ENCODE measurements at places on chromosomes 16 and 17.

GRCh38 chr17:60902399-60902798 is 224.7 kb downstream of the BCAS3 start:
- no peak for DNase-seq

GRCh38 chr17:42310787-42311215 is 22.5 kb downstream of the STAT5A start:
- no peak for DNase-seq

GRCh38 chr17:57586196-57586740 is 158.8 kb downstream of the CCDC182 start:
- no peak for DNase-seq

DNA sequence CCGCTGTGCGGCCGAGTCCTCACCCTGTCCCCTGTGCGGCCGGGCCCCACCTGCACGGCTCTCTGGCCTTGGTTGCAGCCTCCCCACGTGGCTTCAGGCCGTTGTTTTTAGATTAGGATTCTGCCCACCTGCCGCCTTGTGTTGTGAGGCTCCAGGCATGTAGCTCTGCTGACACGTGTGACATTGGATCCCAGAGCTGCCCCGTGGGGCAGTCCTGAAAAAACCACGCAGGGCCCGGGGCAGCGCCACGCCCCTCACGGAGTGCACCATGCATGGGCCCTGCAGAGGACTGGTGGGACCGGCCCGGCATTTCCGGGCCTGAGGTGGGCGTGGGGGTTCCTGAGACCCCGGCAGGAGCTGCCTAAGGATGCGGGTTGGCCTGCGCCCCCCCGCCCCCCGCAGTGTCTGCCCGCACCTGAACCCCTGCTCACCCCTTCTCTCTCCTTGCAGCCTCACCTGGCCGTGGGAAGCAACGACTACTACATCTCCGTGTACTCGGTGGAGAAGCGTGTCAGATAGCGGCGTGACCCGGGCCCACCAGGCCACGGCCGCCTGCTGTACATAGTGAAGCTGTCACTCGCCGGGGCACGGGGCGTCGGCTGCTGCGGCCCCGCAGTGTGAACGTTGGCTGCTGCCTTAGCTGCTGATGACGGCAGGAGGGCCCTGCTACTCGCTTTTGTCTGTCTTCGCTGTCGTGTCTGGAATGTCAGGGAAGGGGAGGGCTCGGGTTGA is 27.7 kb upstream of the CHMP6 start:
- DNase-seq: no peak

- DNase-seq: no peak
Measured at GRCh38 chr17:4499431-4500190, 930 bp downstream of the SPNS2 start.

DNA sequence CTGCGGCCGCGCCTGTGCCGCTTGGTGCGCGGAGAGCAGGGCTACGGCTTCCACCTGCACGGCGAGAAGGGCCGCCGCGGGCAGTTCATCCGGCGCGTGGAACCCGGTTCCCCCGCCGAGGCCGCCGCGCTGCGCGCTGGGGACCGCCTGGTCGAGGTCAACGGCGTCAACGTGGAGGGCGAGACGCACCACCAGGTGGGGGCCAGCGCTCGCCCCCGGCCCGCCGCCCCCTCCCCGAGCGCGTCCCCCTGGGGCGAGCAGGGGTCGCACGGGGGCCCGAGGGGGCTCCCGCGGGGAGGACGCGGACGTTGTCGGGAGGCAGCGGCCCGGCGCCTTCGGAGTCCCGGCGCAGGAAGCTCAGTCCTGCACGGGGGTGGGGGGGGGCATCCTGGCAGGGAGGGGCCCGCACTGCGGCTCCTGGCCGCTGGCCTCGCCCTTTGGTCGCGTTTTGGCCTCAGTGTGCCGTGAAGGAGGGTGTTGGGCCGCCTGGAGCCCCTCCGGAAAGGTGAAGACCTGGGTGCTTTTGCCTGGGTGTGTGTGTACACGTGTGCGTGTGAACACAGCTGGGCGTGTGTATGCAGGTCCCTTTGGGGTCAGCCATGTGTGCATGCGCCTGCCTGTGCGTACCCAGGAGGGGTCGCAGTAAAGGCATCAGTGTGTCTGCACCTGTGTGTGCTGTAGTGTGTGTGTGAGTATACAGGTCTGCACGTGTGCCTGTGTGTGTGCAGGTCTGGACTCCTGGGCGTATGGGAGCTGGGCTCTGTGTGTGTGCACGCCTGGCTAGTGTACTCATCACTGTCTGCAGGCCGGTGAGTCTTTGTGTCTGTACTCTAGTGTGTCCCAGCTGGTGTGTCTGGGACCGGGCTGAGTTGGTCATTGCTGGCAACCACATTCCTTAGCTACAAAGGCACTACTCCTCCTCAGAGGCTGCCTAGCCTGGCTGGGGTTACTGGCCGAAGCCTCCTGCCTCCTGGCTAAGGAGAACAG is 615 bp downstream of the NHERF2 start:
- no peak for DNase-seq

DNA sequence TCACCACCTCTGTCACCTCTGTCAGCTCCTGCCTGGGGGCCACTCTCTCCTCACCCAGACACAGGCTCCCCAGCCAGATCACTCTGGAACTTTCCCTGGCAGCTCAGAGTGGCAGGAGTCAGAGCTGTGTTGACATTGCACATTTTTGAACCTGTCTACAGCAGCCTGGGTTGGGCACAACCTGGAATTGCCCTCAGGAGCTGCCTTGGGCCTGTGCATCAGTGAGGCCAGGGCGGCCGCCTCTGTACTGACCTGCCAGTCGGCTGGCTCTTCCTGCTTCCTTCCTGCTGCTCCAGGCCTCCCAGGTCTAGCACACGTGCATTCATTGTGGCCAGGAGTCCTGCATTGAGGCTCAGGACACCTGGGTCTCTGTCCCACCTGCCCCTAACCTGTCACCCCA is 14.2 kb upstream of the TMEM11 start:
- DNase-seq: no peak

DNA sequence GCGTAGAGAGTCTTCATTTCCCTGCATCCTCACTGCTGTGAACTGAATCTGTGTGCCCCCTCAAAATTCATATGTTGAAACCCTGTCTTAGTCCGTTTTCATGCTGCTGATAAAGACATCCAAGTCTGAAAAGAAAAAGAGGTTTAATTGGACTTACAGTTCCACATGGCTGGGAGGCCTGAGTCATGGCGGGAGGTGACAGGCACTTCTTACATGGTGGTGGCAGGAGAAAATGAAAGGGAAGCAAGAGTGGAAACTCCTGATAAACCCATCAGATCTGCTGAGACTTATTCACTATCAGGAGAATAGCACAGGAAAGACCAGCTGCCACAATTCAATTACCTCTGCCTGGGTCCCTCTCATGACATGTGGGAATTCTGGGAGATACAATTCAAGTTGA is 3.1 kb upstream of the CCDC42 start:
- DNase-seq: no peak

GRCh38 chr17:6430769-6431168 is 4.2 kb downstream of the AIPL1 start:
- no peak for DNase-seq

- DNase-seq: no peak
Measured at GRCh38 chr16:4648917-4649316, 24.3 kb downstream of the MGRN1 start.

- DNase-seq: no peak
Measured at GRCh38 chr17:4381690-4382671, 15.5 kb upstream of the UBE2G1 start.

DNA sequence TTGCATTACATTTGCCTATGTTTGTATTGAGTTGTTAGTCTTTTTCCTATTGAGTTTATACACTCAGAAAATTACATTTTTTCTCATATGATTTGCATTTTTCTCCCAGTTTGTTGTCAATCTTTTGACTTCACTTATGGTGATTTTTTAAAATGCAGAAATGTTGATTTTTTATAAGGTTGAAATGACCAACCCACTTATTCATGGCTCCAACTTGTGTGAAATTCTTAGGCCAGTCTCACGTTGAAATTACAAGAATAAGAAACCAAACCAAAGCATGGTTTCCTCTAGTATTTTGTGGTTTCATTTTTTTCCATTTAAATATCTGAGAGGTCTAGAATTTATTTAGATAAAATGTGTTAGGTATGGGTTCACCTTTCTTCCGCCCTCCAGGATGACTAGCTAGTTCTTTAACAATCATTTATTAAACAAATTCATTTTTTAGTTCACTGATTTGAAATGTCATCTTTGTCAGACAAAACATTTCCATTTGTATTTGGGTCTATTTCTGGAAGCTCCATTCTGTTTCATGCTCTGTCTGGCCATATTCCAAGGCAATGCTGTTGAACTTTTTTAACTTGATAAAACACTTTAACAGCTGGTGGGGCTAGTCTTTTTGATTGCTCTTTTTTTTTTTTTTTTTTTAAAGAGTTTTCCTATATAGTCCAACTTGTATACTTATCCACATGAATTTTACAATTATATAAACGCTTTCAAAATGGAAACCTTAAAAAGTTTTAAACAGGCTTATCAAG is 40.0 kb downstream of the FAM20A start:
- no peak for DNase-seq

GRCh38 chr17:76149214-76149613 is 8.2 kb upstream of the FOXJ1 start:
- no peak for DNase-seq

GRCh38 chr17:37884516-37884915 is 39.7 kb upstream of the TBC1D3K start:
- no peak for DNase-seq

- DNase-seq: no peak
Measured at GRCh38 chr16:76835339-76835738, 355.7 kb upstream of the MON1B start.

DNA sequence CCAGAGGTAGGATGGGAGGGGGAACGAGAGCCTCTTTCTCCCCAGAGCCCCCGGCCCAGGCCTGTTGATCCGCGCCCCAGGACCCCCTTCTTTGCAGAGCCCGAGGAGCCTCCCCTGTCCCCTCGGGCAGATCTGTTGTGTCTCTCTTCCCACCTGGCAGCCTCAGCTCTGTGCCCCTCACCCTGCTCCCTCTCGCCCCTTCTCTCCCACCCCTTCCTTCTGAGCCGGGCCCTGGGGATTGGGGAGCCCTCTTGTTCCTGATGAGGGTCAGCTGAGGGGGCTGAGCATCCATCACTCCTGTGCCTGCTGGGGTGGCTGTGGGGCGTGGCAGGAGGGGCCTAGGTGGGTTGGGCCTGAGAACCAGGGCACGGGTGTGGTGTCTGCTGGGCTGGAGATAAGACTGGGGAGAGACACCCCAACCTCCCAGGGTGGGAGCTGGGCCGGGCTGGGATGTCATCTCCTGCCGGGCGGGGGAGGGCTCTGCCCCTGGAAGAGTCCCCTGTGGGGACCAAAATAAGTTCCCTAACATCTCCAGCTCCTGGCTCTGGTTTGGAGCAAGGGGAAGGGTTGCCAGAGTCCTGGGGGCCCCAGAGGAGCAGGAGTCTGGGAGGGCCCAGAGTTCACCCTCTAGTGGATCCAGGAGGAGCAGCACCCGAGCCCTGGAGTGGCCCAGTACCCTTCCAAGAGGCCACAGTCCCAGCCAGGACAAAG is 65.4 kb downstream of the MRC2 start:
- no peak for DNase-seq

DNA sequence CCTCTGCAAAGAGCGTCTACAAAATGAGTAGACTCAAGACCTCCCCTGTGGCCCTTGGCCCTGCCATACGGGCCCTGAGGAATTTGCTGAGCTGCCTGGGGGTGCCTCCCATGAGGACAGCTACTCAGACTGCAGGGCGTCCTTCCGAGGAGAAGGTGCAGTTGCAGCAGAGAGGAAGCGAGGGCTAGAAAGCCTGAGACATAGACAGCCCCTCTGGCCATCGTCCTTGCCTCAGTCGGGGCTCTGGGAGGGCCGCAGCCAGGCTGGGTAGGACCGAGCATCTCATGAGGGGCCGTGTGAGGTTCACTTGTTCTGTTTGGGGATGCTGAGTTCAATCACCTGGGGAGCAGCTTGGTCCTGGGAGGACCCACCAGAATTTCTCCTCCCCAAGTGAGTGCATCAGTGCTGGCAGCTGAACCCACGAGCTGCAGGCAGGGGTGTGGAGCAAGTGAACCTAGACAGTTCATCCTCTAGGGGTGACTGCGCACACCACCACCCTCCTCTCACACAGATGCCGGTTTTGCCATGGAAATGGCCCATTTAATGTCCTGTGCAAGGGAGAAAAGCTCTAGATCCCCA is 20.3 kb downstream of the RAB11FIP4 start:
- no peak for DNase-seq

- DNase-seq: no peak
Measured at GRCh38 chr16:69324013-69324531, 6.3 kb downstream of the PDF start.

DNA sequence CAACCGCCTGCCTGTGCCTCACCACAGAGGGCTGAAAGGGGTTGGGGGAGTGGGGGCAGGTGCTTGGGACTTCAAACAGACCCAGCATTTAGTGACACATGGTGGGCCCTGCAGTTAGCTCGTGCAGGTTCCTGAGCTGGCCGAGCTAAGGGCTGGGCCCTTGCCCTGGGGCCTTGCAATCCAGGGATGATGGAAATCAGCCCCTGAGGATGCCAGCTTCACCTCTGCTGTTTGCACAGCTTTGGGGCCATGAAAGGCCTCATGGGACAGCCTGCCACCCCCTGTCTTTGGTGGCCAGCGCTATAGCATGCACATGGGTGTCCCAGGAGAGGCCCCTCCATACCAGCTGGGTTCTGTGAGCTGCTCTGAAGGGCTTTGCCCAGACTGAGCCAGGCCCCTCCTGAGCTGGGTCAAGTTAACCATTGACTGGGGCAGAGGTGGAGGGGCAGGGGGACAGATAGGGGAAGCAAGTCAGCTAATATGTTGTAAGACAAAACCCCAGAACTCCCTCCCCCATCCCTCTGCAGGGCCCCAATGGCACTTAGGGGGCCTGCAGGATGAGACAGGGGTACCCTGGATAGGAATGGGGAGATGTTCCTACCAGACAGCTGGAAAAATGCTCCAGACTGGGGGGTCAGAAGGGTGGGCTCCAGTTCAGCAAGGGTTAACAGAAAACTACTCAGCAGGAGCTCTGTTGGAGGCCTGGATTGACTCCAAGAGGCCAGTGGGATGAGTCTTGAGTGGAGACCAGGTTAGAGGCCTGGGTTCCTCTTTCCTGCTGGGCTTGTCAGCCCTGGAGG is 692 bp downstream of the PRR15L start:
- DNase-seq: no peak

DNA sequence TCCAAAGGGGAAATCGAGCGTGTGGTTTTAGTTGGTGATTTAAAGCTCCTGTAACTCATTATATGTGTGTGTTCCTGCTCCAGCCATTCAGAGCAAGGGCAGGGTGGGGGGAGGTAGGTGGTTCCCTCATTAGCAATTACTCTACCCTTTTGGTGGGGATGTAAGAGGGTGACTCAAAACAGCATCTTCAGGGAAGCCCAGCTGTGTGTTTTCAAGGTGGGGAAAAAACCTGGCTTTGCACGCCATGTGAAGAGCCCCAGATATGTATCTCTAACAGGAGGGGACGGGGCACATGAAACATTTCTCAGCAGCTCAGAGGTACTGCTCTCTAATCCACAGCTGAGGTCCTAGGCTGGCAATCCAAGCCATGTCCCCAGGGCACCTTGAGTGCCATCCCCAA is 241.3 kb upstream of the ZFHX3 start:
- DNase-seq: no peak

DNA sequence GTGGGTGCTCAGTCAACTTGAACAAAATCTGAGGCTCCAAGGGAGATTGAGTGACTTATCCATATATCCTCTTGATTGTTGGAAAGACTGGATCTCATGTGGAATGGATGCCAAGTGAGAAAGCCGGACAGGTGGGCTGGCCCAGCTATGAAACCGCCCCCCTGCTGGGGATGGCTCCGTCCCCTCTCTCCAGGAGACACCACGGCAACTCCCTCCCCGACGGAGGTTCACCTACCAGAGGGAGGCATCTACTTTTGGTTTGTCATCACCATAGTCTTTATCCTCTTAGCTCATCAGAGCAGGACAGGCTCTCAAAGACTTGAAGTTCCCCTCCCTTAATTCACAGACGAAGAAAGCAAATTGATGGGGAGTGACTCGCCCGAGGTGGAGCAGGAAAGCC is 1.8 kb upstream of the ALG1 start:
- no peak for DNase-seq

GRCh38 chr16:49499869-49500610 is 126.4 kb downstream of the C16orf78 start:
- no peak for DNase-seq
